GM12878 (cell line): ENCODE measurements at places on chromosomes 2 and 18. TPM values are rescaled to one million over a fixed set of nuclear protein-coding genes. Genes with fewer than 3 reads are reported as not detected.

ARHGEF4 gene
- total RNA-seq, result 0.21 TPM in 2 replicates

RESP18 gene
- total RNA-seq, result not detected in 2 replicates

FZD7 gene
- 2.4 and 2.6 TPM in 2 replicates for total RNA-seq

OR6B2 gene
- not detected in 2 replicates for total RNA-seq

DNA sequence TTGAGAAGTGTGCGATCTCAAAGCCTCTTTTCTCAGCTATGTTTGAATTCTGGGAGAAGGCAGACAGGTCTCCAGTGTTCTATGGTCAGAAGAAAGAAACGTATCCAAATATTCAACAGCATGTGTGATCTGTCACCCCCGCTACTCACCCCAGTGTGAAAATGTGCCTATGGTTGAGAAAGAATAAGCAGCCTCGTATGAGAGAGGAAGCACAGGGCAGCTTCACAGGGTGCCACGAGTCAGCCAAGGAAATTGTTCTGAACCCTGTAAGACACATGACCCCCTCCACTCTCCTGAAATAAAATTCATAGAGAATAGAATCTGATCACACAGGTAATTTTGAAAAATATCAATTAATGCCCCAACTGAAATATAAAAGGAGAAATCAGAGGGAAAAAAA is 8.0 kb upstream of the SF3B1 start:
- H3K27ac ChIP-seq, result no peak overlapping the region
- no peaks in the 10 kb centered on the region for H3K36me3 ChIP-seq
- DNase-seq, result no peak
- H3K4me3 ChIP-seq, result no peak overlapping the region

DNA sequence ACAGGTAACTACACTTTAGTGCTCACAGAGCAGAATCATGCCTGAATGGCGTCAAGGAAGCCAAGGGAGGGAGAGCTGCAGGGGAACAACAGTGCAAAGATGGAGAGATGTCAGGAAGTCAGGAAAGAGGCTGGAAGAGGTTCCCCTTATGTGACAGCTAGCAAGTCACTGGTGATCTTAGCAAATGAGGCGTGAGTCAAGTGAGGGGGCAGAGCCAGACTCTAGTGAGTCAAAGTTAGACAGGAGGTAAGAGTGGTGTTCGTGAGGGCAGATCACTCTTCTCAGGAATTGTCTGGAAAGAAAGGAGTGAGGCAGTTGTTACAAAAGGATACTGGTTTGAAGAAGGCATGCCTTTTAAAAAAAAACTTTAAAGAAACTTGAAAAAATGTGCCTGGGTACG is 87.1 kb downstream of the MEP1B start:
- no peak overlapping the region for H3K4me3 ChIP-seq
- no peak for DNase-seq
- no peaks in the 10 kb centered on the region for H3K4me1 ChIP-seq
- peaks cover 6% of the 10 kb centered on the region for H3K27me3 ChIP-seq

DNA sequence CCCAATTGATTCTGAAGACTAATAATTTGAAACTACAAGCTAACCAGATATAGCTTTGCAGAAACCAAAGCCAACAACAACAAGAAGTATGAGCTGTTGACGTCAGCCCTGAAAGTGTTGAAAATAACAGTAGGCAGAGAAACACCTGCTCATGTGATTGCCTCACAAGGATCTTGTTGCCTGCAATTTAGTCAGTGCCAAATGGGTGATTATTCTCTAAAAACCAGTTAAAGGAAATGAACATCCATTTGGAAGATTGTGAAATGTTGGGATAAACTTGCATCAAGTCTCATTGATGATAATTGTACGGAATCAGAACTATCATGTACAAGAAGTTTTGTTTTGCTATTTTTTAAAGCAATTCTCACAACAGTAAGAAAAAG is 2.8 kb downstream of the CYTIP start:
- no peaks in the 10 kb centered on the region for H3K36me3 ChIP-seq
- no peaks in the 10 kb centered on the region for H3K27me3 ChIP-seq
- H3K27ac ChIP-seq, result peak overlapping the region; percentile 98
- peak overlapping the region; percentile 90 for H3K4me3 ChIP-seq
- H3K4me1 ChIP-seq, result peaks cover 8% of the 10 kb centered on the region; the same call in 1 of the 2 replicates
- no peak for DNase-seq

DNA sequence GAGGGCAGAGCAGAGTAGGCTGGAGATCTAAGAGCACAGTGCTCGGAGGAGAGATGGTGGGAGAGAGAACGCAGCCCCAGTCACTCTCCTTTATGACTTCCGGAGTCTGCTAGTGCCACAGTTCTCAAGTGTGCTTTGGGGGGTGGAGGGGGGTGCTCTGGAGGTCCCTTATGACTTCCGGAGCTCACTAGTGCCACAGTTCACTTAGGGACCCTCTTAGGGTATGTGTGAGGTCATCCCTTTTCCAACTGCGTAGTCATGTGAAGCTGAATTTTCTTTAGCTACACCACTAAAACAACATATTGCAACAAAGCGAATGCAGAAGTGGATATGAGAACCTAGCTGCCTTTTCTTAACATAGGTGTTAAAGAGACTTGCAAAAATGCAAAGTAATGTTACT is 153.7 kb upstream of the KCTD1 start:
- H3K27me3 ChIP-seq, result no peaks in the 10 kb centered on the region
- no peaks in the 10 kb centered on the region; the same call in 1 of the 2 replicates for H3K4me1 ChIP-seq
- DNase-seq, result no peak
- H3K27ac ChIP-seq, result no peak overlapping the region
- H3K36me3 ChIP-seq, result no peaks in the 10 kb centered on the region

DNA sequence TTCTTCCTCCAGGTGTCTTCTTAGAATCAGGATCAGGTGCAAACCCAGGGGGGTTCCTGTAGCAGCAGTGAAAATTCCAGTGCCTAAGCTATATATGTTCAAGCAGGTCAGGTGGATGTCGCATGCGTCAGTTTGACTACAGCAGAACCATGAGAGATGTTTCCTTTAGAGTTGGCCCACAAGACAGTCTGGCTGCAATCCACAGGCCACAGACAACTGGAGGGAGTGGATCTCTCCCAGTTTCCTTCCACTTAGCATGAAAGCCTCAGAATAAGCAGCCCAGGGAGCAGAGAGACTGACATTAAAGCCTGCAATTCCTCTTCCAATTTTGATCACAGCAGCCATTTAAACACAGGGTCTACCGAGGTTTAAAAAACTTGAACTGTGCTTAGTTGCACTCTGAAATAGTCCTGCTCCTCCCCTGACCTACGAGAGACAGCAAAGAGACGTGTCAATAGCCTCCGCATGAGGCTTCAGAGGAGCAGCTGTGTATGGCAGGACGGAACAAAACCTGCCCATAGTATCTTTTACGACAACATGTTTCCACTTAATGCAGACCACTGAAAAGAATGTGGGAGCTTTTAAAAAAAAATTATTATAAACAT is 988 bp upstream of the KCNE4 start:
- H3K27me3 ChIP-seq, result no peaks in the 10 kb centered on the region
- no peak overlapping the region for H3K27ac ChIP-seq
- no peak for DNase-seq
- H3K36me3 ChIP-seq, result no peaks in the 10 kb centered on the region
- H3K4me3 ChIP-seq, result no peak overlapping the region
- H3K4me1 ChIP-seq, result no peaks in the 10 kb centered on the region
